Right renal cortex interstitium (tissue), 3 donors: ENCODE measurements at places on chromosomes 16 and 17. TPM values are rescaled to one million over a fixed set of nuclear protein-coding genes. Genes with fewer than 3 reads are reported as not detected.

DNA sequence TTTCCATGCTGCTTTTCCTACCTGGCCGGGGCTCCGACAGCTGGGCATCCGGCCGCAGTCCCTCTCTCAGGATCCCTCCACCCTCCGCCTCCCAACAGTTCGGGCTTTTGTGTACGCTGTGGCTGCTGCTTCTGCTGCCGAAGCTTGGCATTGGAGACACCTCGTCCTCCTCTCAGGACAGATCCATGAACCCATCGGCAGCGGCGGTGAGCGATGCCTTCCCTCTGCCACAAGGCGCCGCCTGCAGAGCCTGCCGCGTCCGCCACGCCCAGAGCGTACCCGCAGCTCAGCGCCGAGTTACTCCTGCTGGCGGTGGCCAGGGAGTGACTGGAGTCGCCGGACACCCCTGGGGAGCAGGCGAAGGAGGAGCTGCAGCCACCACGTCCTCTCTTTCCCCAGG is 2032.8 kb downstream of the TP53TG3F start:
- DNase-seq, result no peak

GRCh38 chr17:64448665-64449512 is at the start of gene MILR1:
Gene MILR1, plus strand, starts transcription at chr17:64449115. Its CDS starts 54 bp downstream, at chr17:64449169.
- DNase-seq, result no peak

DNA sequence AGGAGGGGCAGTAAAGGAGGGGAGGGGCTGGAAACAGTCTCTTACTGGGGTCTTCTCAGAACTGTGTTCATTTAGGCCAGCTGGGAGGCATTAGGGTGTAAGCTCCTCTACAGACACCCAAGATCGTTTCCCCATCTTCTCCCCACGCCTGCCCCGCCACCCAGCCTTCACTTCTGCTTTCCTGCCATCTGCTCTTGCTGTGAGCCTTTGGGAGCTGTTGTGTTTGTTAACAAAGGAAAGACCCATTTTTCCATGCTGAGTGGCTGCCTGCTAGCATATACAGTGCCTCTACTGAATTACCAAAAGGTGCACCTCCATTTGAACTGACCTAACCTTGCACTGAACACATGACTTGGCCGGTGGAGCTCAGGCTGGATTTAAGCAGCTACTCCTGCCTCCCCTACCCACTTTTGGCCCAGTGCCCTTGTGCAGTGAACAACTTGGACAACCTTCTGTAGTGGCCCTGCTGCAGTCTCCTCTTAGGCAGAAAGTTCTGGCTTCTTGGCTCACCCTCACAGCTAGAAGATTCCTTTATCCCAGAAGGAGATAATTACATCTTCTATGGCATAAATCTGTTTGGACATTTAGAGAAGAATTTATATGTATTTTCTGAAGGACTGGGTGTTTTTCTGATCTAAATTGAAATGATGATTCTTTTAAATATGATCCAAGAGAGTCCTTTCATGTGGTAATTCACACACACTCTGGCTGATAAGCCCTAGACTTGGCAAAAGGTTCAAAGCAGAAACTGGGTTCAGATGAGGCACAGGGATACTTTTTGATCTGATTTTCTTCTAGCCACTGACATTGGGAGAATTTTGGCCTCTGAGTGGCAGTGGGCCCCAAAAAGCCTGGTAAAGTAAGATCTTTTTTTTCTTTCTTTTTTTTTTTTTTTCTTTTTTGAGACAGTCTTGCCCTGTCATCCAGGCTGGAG is 81.9 kb upstream of the HNF1B start:
- no peak for DNase-seq

DNA sequence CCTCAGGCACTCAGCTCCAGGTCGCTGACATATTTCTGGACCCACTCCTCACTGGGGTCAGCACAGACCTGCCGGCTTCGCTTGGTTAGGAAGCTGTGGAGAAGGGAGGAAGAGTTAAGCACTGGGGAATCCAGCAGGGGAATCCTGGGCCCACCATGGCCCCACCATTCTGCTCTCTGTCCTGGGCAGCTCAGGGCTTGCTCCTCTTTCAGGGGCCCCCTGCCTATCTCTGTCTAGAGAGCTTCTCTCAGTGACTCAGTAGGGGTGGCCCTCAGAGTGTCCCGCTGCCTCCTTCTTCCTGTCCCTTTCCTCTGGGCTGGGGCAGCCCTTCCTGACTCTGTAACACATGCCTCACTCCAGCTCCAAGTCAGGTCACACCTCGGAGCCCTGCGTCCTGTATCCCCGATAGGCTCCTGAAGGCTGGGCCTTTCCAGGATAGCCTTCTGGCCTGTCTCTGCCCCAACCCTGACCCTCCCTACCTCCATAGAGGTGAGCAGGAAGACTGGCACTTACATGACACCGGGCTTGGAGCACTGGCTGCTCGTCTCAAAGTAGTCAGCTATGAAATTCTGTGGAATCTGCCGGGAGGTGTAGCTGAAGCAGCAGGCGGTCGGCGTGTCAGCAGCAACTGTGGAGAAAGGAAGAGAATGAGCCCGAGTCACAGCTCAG is 1.1 kb downstream of the CCL3 start:
- DNase-seq, result no peak

GRCh38 chr16:30040221-30040620 is 9.2 kb upstream of the TLCD3B start:
- no peak for DNase-seq

DNA sequence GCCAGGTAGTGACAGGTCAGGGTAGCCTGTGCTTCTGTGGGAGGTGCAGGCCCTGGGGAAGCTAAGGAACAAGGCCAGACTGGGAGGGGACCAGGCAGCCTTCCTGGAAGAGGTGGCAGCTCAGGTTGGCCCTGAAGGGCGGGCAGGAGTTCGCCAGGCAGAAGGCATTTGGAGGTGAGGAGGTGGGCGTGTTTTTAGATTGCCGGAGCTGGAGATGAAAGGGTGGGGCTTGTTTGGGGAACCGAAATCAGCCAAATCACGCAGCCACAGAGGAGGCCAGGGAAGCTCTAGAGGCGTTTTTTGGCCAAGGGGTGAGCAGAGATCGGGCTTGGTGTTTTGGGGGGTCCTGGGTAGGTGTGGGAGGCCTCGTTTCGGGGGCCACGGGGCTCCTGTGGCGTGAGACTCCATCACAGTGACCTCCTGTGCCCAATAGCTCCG is 7.6 kb downstream of the ADCY7 start:
- no peak for DNase-seq

- no peak for DNase-seq
These were observed 11.5 kb downstream of the RPGRIP1L start for GRCh38 chr16:53692146-53692545.

GRCh38 chr16:53465606-53466280 is 31.5 kb downstream of the RBL2 start:
- no peak for DNase-seq

DNA sequence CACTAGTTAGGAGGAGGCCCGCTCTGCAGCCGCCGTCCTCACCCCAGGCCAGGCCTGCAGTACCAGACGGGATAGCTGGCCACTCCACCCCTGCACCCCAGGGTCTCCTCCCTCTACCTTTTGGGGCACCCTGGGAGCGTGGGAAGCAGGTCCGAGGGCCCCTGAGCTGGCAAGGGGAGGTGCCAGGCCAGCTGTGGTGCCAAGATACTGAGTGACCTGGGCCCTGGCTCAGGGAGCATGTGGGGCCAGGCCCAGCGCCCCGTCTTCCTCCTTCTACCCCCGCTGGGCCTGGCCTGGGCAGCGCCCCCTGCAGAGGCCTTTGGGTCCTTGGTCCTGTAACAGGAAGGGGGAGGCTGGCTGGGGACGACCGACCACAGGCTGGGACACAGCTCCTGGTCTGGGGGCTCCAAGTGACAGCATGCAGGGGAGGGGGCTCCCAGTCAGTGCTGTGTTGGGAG is 13.0 kb downstream of the PAM16 start:
- no peak for DNase-seq

- no peak for DNase-seq
These were observed 5.6 kb upstream of the CRYM start for GRCh38 chr16:21283521-21284289.

The COX4I1 gene
- 364 TPM for polyA plus RNA-seq

DNA sequence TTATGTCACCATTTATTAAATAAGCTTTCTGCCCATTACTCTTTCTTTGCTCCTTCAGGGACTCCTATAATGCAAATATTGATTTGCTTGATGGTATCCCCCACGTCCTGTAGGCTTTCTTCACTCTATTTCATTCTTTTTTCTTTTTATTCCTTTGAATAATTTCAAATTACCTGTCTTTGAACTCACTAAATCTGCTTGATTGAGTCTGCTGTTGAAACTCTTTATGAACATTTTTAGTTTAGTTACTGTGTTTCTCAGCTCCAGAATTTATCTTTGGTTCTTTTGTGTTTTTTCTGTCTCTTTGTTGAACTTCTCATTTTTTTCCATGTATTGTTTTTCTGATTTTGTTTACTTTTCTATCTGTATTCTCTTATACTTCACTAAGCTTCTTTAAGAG is 254.4 kb upstream of the CCL2 start:
- no peak for DNase-seq

GRCh38 chr17:54013072-54013471 is 190.3 kb downstream of the KIF2B start:
- no peak for DNase-seq

GRCh38 chr17:47745037-47745380 is 12.0 kb downstream of the TBX21 start:
- no peak for DNase-seq

The KRT39 gene
- polyA plus RNA-seq, result not detected

DNA sequence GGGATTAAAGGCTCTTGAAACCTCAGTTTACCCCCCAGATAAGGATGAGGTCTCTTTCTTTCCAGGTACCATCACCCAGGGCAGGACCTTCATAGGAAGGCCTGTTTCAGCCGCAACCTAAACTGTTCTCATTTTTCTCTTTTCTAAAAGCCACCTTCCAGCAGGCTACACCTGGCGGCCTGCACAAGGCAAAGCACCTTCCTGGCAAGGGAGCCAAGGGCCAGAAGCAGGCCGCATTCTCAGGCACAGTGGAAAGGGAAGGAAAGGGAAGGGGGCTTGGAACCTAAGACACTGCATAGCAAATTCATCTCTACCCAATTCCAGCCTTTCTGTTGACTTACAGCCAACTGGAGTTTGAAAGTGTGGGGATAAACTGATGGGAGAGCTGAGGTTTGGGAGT is 8.9 kb upstream of the NDEL1 start:
- DNase-seq, result no peak

DNA sequence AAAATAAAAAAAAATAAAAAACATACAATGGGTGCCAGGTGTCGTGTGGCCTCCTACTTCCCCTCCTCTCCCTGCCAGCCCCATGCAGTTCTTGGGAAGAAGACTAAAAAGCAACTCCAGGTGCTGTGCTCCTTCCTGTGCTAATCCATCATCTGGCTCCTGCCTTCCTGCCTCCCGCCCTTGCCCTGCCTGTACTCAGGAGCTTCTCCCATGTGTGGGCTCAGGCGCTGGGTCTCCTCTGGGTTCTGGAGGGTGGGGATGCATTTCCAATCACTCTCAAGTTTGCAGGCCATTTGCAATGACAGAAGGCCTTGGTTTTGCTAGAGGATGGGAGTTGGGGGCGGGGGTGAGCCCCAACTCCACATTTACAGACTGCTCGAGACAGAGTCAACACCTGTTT is 122.9 kb downstream of the SDK2 start:
- no peak for DNase-seq

DNA sequence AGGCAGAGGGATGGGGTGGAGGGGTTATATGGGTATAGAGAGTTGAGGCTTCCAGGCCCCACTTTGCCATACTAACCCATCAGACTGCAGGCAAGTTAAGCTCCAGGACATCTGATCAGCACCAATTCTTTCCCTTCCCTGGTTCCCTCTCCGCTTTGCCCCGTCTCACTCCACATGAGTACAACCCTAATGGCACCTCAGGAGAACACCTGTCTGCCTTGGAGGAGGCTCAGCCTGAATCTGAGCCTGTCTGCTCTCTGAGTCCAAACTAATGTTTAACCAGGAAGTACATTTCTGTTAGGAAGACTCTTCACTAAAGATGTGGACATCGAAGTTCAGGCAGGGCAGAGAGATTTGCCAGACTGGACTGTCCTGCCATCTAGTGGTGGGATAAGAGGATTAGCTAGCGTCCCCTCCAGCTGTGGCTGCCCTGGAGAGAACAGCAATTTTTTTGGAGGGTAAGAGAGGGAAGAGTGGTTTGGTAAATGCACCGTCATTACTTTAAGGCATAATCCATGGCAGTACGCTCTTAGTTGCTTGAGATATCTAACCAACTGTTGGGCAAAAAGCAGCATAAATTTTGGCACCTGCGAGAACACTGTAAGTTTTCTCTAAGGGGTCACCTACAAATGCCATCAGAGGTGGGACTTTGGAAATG is 29.2 kb upstream of the LRRC75A start:
- DNase-seq, result peak; percentile 84

DNA sequence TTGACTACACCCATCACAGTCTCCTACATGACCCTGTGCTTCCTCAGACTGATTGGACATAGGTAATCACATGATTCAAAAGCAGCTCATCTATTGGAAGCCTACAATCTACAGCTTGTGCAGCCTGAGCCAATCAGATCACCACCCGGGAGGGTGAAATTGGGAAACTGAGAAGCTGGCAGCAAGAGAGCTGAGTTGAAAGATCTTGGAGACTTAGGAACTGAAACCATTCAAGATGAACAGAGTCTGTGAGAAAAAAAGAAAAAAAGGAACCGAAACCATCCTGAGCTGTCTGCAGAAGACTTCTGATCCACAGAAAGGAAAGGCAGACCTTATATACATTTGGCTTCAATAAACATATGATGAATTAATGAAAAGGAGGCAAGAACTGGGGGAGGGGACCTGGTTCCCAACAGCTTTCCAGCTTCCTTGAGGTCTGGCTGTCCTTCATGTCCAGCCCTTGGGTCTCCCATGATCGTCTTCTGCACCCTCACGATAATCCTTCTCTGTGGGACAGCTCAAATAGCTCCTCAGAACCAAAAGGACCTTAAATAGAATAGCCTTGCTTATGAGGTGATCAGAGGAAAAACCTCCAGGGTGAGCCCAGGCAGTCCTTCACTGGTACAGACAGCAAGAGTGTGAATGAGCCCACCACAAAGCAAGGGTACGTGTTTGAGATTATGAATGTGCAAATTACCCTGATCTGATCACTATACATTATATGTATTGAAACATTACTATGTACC is 32.6 kb downstream of the PLXDC1 start:
- no peak for DNase-seq

- peak; percentile 5 for DNase-seq
These were observed 339.0 kb downstream of the MAF start for GRCh38 chr16:79261481-79261940.

The C16orf90 gene
- polyA plus RNA-seq, result not detected

GRCh38 chr17:76462556-76463290 is 4.7 kb upstream of the AANAT start:
- DNase-seq, result no peak
